ENCODE measurements at places on chromosomes 13 and 19.

DNA sequence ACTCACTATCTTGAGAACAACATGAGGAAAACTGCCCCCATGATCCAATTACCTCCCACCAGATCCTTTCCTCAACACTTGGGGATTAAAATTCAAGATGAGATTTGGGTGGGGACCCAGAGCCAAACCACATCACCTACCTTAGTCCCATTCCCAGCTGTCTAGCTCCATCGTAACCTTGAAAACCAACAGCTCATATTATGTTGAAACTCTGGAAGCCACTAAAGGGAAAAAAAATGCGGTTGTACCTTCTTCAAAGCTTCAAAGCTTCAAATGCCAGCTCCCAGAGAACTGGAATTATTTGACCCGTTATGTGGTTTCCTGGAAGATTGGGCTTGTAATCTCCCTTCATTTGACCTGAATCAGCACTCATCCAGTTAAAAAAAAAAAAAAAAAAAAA is 223.1 kb upstream of the GPC6 start:
- DNase-seq = no peak

DNA sequence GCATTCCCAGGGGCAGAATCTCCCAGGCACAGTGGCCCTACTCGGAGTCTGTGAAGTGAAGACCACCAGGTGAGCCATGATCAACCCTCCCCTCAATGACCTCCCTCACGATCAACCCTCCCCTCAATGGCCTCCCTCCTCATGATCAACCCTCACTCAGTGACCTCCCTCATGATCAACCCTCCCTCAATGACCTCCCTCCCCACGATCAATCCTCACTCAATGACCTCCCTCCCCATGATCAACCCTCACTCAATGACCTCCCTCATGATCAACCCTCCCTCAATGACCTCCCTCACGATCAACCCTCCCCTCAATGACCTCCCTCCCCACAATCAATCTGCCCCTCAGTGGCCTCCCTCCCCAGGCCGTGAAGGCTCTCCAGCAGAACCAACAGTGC is 32.1 kb downstream of the SBNO2 start:
- DNase-seq = no peak

- no peak for DNase-seq
Measured at GRCh38 chr19:6730941-6731670, 6.3 kb downstream of the GPR108 start.

DNA sequence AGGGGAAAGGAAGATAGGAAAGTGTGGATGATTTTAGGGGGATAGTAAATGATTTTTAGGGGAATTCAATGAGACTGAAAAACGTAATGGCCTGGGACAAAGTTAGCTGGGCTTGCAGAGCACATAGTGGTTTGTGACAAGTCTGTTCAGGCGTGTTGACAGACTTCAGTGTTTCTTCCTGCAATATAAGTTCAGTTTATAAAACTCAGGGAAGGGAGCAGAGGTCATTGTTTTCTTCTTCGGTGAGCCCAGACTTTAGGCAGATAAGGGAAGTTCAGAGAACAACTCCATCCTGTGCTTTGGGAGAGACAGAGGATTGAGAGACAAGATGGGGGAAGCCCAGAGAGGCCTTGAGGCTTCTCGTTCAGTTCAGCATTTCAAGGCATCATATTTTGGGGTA is 45.2 kb upstream of the SLC7A1 start:
- DNase-seq = no peak

- no peak for DNase-seq
Measured at GRCh38 chr13:53241891-53242348, 213.3 kb downstream of the OLFM4 start.

DNA sequence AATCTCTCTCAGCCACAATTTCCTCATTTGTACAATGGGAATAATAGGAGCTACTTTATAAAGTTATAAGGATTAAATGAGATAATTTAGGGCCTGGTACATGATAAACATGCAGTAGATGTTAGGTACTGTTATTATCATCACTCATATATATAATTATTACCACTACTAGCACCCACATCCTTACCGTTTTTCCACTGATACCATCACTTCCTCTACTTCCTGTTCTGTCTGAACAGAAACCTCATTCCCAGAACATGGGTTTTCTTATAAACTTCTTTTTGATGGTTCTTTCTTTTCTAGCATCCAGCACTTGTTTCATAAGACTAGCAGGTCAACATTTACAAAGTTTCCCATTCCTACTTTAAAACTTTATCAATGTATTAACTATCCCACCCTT is 6.3 kb downstream of the CDADC1 start:
- no peak for DNase-seq

GRCh38 chr13:49625392-49626079 is 2.8 kb upstream of the ARL11 start:
- no peak for DNase-seq

Measured in fibroblast of skin of scalp (primary cell).